Caco-2 (cell line): ENCODE measurements at places on chromosomes 7 and 10. TPM values are rescaled to one million over a fixed set of nuclear protein-coding genes. Genes with fewer than 3 reads are reported as not detected.
A peak's percentile ranks its signal among the peaks of the same experiment; 100 is the strongest.

GRCh38 chr10:121580276-121581116, 17.7 kb downstream of the FGFR2 start:
- DNase-seq = peak; percentile 46

GRCh38 chr10:67669978-67670377, 26.0 kb downstream of the CTNNA3 start:
- DNase-seq = no peak

GRCh38 chr10:103845972-103846371, 9.4 kb downstream of the SH3PXD2A start:
- DNase-seq = no peak

GRCh38 chr7:28293527-28293835, 112.9 kb upstream of the JAZF1 start:
- no peak for DNase-seq

C7orf57 gene
- not detected in 2 replicates for total RNA-seq

DNA sequence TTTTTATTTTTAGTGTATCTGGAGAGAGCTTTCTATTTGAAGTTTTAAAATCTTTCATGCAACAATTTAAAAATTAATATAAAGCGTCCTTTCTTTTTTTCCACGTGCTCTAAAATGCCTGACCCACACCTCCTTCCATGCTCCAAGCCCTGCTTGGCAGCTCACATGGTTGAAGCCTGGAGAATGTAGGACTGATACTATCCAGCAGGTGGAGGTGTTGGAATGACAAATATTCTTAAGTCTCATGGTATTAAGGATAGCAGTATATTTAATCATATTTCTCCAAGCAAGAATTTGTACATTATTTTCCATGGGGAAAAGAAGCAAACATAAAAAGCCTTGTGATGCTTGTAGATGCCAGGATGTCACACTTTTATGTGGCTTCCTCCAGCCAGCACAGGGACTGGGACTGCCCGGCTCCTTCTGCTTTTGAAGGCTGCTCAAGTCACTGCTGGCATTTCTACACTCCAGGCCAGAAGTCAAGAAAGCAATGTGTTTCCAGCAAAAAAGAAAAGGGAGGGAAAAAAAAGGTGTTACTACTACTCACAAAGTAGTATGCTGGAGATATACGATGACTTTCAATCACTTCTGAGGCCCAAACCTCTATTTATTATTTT, 49.7 kb downstream of the BZW2 start:
- DNase-seq = peak; percentile 54
